ENCODE measurements at places on chromosomes 11 and 22.
A peak's percentile ranks its signal among the peaks of the same experiment; 100 is the strongest.

DNA sequence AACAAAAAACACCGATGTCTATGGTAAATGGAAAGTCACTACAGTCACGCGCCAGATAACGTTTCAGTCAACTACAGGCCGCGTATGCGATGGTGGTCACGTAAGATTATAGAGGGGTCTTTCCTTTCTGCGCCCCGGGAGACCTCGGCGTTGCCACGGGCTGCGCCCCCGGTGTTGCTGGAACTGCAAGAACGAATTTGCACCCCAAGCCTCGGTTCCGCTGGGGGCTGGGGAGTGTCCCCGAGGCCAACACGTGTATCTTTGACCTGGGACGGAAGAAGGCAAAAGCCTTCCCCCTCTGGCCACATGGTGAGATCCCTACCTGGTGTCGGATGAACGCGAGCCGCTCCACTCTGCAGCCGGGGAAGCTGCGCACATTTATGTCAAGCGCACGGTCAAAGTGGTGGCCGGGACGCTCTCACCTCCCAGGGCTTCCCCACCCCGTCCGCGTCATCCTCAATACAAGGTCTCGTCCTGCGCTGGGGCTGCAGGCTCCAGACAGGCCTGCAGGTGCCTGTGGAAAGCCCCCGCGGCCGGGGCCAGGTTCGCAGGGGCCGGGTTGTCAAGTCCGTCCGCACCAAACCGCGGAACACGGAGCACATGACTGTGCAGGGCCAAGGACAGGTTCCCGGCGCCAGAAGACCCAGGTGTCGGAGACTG lies 29.3 kb upstream of the APLP2 start:
- no peak for DNase-seq

DNA sequence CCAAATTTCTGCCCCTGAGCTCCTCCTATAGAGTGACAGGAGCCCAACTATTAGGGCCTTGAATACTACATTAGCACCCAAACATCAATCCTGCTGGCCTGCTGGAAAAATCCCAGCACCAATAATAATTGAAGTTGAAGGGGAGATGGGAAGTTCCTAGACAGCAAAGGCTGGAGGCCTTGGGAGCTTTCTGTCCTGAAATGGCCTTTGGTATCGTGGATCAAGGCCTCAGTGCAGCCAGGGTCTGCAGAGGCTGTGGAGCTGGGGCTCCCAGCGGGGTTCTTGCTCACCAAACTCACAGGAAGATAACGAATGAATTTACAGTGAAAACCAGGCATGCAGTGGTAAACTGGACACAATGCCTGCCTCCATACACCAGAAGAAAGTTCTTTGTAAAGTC lies 9.2 kb upstream of the MICALL1 start:
- DNase-seq = no peak

- DNase-seq = peak; percentile 84
These were observed 15.3 kb upstream of the IL17REL start for GRCh38 chr22:50027639-50028537.

GRCh38 chr22:24433828-24434470 lies 6.5 kb downstream of the ADORA2A start:
- DNase-seq = peak; percentile 18

DNA sequence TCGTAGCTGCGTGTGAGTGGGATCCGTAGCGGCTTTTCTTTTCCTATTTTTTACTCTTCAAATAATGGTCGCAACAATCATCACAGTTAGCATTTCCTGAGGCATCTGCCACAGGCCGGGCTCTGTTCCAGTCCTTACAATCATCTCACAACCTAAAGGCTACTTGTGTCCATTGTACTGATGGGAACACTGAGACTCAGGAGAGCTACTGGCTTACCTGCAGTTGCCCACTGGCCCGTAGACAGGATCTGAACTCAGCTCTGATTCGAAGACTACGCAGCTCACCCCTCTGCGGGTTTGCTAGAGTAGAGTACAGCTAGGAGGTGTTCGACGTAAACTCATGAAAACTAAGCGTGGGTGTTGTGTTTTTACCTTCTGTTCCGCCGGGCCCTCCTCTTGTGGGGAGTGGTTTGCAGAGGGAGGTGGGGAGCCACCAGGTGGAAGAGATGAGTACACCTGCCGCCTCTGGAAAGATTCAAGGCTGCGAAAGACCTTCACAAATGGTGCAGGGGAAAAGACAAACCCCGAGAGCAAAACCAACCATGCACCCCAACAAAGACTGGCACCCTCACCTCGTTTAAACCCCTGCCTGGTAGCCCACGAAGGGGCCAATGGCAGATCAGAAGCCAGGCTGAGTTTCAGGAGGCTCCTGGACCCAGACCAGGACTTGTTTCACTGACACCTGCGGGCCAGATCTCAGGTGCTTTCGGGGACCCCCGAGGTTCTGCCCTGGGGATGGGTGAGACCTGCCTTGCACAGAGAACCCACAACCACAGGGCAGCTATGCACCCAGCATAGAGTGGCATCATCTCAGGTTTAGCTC lies 18.3 kb upstream of the RFPL3 start:
- DNase-seq = no peak

DNA sequence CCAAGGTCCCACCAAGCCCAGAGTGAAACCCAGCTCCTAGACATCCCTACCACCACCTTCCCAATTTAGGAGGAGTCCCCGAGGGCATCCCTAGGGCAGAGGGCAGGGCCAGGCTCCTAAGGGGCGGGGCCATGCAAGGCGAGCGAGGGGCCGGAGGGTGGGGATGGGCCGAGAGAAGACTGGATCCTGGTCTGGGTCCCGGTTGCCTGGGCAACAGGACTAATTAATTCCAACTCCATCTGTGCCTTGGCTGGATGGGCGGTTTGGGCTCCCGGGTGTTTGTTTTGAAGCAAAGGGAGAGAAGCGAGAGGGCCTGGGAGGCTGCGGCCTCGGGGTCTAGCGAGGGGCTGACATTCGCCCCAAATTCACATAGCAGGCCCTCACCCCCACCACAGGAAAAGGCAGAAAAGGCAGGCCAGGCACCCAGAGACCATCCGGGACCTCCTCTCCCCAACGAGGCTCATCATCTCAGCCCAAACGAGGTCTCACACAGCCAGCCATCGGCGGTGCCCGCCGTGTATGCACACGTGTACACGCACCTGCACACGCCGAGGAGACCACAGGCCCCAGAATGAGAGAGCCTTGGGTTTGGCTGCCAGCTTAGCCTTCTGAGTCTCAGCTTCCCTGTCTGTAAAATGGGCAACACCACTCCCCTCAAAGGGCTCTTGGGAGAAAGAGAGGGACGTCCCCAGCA lies 23.9 kb downstream of the ELFN2 start:
- DNase-seq = peak; percentile 76

GRCh38 chr11:116543911-116544475 lies 228.8 kb downstream of the BUD13 start:
- DNase-seq = no peak

GRCh38 chr11:134537941-134538340 lies 125.9 kb upstream of the B3GAT1 start:
- DNase-seq = no peak

- no peak for DNase-seq
These were observed 3.9 kb upstream of the AMBRA1 start for GRCh38 chr11:46597609-46598219.

- no peak for DNase-seq
These were observed 46.6 kb upstream of the TCF20 start for GRCh38 chr22:42317008-42317407.

Data from SK-N-SH (cell line).